ENCODE measurements at places on chromosomes 3 and 15. TPM values are rescaled to one million over a fixed set of nuclear protein-coding genes. Genes with fewer than 3 reads are reported as not detected.
A peak's percentile ranks its signal among the peaks of the same experiment; 100 is the strongest.

GRCh38 chr3:150511122-150511821 is 35.0 kb downstream of the SERP1 start:
- DNase-seq = no peak

GRCh38 chr15:84817466-84818081 is 418 bp downstream of the ALPK3 start:
- no peak for DNase-seq

Gene ANKRD63
- not detected for total RNA-seq

- no peak for DNase-seq
Measured at GRCh38 chr3:126180477-126181397, at the start of gene ALDH1L1. ALDH1L1 (minus strand) TSS chr3:126180586; CDS start chr3:126160979, 19,607 bp downstream.

Gene CCR1
- not detected for total RNA-seq

- no peak for DNase-seq
Measured at GRCh38 chr3:147900851-147901250, 491.7 kb downstream of the ZIC1 start.

GRCh38 chr15:68339481-68339880 is 61.9 kb downstream of the FEM1B start:
- no peak for DNase-seq

GRCh38 chr3:157527131-157527881 is 24.1 kb upstream of the VEPH1 start:
- DNase-seq = no peak

GRCh38 chr3:17752436-17752835 is 10.0 kb upstream of the TBC1D5 start:
- DNase-seq = no peak

GRCh38 chr3:108022256-108023150 is 68.3 kb downstream of the CD47 start:
- DNase-seq = no peak

DNA sequence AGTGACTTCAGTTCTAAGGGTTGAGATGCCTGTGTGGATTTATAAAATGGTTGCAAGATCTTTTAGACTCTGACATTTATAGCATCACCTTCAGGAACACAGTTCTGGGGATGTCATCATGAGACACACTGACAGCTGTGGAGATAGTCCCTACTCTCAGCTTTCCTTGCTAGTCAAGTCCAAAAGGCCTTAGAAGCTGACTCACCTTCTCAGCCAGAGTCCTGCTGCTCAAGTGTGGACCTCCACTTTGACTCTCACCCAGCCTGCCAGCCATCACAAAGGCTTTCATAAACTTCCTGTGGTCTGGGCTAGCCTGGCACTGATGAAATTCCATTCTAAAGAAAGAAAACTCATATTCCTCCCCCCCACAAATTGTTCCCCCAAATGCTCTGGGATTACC is 44.8 kb downstream of the TMEM39A start:
- no peak for DNase-seq

Gene ACAP2
- total RNA-seq = 37.9 TPM

DNA sequence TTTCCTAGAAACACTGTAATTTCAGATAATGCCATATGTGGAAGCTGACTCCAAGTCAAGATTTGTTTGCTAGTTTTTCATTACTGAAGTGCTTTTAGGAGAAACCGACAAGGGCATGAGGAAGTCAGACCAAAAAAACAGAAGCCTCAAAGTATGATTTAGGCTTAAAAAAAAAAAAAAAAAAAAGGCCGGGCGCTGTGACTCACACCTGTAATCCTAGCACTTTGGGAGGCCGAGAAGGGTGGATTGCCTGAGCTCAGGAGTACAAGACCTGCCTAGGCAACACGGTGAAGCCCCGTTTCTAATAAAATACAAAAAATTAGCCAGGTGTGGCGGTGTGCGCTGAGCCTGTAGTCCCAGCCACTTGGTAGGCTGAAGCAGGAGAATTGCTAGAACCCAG is 11.6 kb downstream of the RPL15 start:
- DNase-seq = no peak

Gene IFT122
- 27.8 TPM for total RNA-seq

Gene KCTD6
- 9.9 TPM for total RNA-seq

Gene CLDN18
- not detected for total RNA-seq

DNA sequence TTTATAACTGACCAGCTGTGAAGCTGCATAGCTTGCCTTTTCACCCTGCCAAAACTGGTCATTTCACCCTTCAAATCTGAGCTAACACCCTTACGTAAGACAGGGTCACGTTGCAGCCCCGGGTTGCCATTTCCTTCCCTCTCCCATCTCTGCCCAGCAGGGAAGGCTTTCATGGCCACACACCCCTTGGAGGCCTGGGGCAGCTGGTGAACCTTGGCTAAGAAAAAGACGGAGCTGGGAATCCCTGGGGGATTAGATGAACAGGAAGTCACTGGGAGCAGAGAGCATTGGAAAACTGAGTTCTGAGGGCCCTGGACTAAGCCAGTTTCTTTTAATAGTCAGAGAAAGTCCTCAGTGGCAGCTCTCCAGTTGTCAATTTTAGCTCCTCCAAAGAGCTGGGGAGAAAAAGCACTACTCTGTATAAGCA is 67.8 kb downstream of the TTC23 start:
- DNase-seq = no peak

Gene CCR4
- 27.9 TPM for total RNA-seq

Gene LMAN1L
- total RNA-seq = not detected

DNA sequence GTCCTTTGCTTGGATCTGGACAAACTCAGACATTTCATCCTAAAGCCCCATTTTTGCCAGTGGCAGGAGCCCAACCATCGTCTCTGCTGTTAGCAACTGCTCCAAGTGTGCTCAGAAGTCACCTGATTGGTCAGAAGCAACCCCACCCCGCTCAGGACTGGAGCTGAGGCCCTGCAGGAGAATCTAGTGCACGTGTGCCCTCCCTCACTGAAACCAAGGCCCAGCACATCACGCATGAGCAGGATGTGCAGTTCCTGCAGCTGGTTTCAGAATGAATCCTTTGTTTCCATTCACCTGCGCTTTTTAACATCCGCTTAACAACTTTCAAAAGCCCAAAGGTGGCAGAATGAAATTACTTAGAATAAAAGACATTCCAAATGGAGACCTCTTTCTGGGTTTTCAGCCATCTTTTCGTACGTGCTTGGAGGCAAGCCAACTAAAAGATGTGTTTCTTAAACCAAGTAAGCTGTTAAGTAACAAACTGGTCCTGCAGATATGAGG is 81.2 kb downstream of the SRGAP3 start:
- DNase-seq = peak; percentile 85

Gene C2CD4A
- 0.14 TPM for total RNA-seq

DNA sequence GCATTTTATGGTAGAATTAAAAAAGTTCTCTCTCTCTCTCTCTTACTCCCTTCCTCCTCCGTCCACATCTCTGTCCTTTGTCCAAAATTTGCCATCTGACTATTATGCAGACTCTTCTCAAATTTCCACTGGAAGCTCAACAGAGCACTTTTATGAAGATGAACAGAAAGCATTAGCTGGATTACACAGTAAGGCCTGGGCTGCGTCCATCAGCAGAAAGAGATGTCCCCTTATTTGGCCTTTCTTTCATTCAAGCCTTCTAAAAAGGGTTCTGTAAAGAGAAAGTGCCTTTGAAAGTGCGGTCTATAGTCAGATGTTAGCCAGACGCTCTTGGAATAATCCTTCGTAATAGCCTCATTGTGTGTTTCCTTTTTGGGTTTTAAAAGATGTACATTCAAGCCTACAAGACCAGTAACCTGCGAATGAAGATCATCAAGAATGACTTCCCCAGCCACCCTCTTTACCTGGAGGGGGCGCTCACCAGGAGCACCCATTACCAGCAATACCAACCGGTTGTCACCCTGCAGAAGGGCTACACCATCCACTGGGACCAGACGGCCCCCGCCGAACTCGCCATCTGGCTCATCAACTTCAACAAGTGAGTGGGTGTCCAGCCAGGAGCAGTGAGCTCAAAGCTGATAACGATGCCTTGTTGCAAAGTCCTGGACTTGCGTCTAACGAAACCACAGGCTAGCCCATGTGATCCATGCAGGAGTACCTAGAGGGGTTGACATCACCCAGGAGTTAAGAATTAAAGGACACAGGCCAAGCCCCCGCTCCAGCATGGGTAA is 53.1 kb downstream of the MESD start:
- DNase-seq = no peak

Gene DNASE1L3
- total RNA-seq = not detected

DNA sequence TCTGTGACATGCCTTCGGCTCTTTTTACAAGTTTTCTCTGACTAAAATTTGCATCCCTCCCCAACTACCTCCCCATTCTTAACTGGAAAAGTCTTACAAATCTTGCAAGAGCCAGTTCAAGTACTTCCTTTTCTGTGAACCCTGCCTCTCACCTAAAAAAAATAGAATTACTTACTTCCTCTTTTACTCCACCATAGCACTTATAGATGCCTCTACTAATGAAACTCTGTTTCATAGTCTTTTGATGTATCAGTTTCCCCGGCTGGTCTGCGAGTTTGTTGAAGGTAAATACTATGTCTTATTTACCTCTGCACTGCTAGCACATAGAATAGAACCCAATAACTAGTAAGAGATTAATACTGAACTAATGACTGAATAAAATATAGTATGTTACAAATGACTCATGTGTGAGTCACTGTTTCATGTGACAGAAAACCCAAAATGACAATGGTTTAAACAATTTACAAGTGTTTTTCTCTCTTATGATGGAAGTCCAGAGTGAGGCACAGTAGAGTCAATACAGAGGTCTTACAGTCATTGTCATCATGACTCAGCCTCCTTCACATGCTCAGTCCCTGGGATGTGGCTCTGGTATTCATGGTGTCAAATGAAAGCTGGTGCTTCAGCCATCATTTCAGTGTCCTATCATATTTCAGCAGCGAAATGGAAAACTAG is 393.5 kb downstream of the RSL24D1 start:
- no peak for DNase-seq

Gene AMOTL2
- 0.31 TPM for total RNA-seq

Gene MYL3
- not detected for total RNA-seq

DNA sequence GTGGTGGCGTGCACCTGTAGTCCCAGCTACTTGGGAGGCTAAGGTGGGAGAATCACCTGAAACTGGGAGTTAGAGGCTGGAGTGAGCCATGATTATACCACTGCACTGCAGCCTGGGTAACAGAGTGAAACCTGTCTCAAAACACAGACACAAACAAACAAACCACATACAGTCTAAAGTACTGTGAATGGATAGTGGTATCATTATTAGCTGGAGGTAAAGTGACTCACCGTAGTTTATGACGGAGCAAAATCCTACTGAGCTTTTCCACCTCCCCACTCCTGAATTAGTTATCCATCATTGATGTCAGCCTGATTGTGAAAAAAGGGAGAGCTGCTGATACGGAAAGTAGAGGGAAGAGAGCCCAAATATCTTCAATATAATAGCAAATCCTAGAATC is 3.2 kb upstream of the CNOT10 start:
- no peak for DNase-seq

Gene C3orf38
- 16.7 TPM for total RNA-seq

Gene P2RY1
- total RNA-seq = 0.74 TPM

- DNase-seq = no peak
Measured at GRCh38 chr15:61070111-61070901, 158.8 kb downstream of the RORA start.

DNA sequence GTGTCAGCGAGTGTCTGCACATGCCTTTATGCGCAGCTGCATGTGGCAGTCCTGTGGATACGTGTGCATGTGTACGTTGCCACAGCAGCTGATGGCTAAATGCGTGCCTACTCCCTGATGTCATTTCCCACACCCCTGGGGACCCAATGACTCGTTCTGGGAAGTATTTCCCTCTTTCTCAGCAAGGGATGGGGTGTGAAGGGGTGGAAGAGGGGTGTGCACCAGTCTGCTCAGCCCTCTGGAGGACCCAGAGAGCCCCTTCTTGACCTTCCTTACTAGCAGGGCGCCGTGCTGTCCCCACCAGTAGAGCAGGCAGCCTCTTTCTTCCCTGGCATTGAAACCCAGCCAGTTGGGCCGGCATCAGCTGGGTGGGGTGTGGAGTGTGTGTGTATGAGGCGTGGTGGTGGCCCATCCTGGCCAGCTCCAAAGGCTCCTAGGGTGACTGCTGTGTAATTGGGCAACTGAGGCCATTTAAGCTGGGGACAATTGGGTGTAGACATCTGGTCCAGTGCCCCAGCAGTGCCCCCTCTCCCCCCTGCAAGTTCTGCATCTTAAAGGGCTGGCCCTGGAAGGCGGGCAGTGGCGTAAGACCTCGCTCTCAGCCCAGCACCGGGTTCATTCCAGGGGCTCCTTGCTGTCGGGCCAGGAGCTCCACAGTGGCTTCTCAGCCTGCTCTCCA is 19.2 kb downstream of the SNX33 start:
- DNase-seq = no peak

DNA sequence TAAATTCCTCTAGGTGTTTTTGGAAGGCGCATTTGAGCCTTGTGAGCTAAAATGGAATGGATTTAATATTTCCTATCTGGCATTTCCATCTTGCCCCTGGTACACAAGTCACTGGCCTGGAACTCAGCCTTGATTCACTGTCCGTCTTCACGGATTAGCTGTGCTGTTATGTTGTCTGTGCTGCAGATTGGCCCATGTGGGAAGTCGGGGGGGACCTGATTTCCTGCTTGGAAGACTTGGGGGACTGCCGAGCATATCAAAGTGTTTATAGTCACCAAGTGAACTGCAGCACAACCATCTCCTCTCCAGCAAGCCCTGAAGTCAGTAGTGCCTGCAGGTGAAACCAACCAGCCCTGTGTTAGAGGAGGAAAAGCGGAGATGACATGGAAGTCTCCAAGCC is 12.2 kb downstream of the GHRL start:
- no peak for DNase-seq

Gene SLC2A2
- total RNA-seq = not detected

GRCh38 chr3:57896691-57897090 is 111.5 kb upstream of the FLNB start:
- no peak for DNase-seq

- DNase-seq = no peak
Measured at GRCh38 chr15:37246065-37246464, 145.7 kb upstream of the MEIS2 start.

DNA sequence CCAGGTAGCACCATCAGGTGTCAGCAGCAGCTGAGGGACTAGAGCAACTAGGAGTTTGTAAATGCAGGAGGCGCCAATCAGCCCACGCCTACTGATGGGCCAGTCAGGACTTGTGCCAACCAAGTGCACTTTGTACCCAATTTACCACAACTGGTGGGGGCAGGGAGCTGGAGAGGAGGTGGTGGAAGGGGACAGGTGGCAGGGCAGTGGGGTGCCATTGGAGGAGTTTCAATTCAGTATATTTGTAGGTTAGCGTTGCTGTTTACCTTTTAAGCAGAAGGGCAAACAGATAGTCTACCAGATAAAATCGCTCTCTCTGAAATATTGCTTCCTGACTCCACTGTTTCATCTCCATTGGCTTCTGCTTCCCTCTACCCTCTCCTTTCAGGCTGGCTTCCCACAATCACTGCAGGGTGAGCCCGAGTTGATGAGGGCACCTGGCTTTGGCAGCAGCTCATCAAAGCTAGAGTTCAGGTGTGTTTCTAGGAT is 75.7 kb downstream of the TRIM69 start:
- DNase-seq = no peak

GRCh38 chr3:148906667-148907066 is 41.6 kb downstream of the CPA3 start:
- no peak for DNase-seq

DNA sequence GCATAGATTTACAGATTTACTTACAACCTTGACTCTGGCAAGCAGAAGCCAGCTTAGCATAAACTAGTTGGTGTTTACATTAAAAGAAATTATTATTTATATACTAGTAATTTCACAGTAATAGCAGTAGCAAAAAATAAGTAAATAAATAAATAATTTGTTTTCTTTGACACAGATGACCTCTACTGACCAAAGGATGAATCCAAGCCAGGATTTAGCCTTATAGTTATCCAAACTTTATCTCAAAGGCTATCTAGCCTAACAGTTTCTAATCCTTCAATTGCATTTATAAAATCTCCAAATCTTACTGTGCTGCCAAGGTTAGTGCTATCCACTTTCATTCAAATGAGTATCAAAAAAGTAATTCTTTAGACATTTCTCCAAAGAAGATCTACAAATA is 64.3 kb downstream of the FRMD5 start:
- no peak for DNase-seq

Measured in activated naive CD4-positive, alpha-beta T cell treated with anti-CD3 and anti-CD28 coated beads for 36 hours (primary cell).